Activated T-cell treated with anti-CD3 and anti-CD28 coated beads for 1 hour (primary cell): ENCODE measurements at places on chromosomes 6 and 20.
A peak's percentile ranks its signal among the peaks of the same experiment; 100 is the strongest.

GRCh38 chr6:24910961-24911725 is 24.6 kb downstream of the RIPOR2 start:
- DNase-seq, result peak; percentile 39

DNA sequence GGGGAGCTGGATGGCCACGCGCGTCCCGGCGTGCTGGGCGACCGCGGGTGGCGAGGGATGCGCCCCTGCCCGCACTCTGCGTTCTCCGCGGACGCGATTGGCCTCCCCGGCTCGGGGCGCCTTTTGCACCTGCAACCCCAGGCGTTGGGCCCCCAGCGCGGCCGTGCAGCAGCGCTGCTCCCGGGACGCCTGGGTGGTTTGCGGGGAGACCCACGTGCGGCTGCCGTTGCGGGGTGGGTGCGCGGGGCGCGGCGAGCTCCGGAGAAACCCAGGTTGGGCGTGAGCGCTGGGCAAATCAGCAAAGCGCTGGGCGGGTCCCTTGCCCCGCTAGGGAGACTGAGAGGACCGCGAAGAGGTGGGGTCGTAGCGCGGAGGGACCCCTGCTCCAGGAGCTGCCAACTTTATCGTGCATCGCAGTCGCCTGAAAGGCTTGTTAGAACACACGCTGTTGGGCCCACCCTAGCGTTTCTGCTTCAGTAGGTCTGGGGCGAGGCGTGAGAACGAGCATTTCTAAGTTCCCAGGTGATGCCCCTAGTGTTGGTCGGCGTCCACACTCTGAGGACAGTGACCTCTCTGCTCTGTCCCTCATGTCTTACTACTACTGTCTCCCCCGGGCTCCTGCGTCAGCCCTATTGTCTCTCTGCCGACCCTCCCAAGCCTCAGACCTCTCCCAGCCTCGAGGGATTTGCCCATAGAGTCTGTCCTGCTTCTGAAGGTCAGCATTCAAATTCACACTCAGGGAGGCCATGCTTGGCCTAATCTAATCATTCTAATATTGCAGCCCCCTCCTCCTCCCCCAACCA is 538 bp upstream of the ZFP64 start:
- DNase-seq, result peak; percentile 31

GRCh38 chr6:36821581-36822335 is 17.5 kb downstream of the CPNE5 start:
- no peak for DNase-seq

DNA sequence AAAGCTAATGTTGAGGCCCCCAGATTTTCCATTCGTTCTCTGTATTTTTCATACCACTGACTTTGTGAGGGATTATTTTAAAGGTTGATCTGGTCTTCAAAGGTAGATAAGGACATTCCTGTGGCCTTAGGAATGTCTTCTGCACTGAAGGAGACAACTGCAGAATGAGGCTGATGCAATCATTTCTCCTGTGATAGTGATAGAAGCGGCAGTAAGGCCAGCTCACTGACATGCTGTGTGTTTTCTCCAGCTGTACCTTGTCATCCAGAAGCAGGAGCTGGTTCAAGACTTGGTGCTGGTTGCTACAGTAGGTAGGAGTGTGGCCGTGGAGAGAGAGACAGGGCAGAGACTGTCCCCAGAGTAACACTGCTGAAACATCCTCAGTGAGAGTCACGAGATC is 53.8 kb downstream of the DCBLD1 start:
- DNase-seq, result no peak

DNA sequence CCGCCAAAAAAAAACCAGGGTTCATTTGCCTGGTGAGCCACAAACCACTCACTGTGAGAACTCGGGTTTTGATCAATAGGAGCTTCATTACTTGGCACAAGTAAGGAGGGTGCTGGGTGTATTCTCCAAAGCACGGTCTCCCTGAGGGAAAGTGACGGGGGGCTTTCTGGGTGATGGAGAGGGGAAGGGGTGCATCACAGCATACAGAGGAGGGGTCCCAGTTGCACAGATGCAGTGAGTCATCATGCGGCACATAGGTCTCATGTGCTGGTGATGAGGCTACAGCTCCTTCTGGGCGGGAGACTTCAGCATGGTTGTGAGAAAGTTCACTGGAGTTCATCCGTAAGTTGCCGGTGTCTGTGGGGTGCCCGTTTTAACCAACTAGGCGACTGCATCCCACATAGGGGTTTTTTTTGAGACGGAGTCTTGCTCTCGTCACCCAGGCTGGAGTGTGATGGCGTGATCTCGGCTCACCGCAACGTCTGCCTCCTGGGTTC is 36.2 kb downstream of the SUN5 start:
- no peak for DNase-seq

- no peak for DNase-seq
These were observed 115.0 kb downstream of the KIF6 start for GRCh38 chr6:39610221-39610620.

GRCh38 chr6:151900256-151900655 is 92.8 kb downstream of the ESR1 start:
- DNase-seq, result no peak

DNA sequence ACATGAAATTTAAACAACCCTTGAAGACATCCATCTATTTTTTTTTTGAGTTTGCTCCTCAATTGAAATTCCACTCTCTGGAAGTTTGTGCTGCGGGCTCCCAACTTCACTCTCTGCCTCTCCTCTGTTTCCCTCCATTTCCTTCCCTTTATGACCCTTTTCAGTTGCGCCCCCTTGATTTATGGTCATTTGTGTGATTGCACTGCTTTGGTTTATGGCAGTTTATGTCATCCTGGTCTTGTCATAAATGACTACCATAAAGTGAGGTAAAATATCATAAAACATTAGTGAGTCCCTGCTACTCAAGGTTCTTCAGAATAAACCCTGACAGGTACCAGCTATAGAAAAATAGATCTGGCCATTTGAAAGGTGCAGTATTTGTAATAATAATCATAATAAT is 348.3 kb upstream of the ZFP64 start:
- DNase-seq, result no peak

DNA sequence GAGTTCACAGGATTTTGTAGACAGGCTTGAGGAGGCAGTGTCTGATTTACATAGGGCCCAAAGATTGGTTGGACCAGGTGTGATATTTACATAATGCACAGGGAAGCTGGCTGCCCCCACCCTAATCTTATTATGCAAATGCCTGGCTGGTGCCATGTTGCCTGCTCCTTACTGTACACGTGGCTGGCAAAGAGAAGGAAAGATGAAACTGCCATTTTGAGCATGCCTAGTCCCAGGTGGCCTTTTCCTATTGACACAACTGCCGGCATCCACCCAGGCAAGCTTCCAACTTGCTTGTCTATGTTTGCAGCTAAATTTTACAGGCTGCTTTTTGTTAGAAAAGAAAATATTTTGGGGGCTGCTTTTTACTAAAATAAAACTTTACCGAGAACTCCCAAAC is 174.6 kb downstream of the LMBRD1 start:
- DNase-seq, result no peak

- DNase-seq, result no peak
These were observed 409.1 kb downstream of the QKI start for GRCh38 chr6:163823577-163823976.

DNA sequence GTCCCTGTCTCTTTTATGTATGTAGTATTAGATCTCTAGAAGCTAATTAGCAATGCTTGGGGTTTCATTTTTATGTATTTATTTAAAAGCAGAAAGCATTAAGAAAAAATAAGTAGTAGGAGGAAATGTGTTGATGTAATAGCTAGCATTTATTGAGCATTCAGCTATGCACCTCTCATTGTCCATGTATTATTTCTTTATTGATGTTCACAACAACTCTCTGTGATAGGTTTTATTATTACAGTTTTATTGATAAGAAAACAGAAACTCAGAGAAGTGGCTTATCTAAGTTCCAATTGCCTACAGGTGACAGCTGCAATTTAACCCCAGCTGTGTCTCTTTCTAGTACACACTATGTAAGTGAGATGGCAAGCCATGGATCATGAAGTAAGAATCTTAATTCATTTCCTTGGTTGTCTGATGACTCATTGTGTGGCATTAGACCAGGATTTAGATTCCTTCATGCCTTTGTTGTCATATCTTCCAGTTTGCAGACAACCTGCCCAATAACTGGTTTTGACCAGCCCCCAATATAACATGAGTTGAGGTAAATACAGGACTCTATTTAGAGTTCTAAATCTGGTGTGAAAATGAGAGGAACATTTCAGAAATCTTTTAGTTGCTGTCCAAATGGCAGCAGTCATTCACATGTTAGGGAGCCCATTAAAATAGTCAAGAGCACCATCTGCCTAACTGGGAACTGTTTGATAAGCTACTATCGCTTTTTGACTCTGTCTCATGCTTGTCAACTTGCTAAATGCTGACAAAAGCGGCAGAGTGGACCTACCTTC is 170.8 kb upstream of the PHACTR1 start:
- DNase-seq, result no peak

DNA sequence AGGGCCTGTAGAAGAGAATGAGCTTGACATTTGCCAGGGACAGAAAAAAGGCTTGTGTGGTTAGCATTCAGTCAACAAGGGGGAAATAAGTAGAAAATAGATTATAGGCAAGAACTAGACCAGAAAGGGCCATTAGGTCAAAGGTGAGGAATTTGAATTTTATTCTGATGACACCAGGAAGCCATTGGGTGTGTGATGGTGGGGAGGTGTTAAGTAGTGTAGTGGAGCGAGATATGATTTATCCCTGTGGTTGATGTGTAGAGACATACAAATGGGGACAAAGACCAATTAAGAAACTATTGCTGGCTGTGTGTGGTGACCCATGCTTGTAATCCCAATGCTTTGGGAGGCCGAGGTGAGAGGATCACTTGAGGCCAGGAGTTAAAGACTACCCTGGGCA is 11.0 kb downstream of the DSTN start:
- no peak for DNase-seq

GRCh38 chr20:38838326-38838725 is 32.8 kb downstream of the PPP1R16B start:
- no peak for DNase-seq

GRCh38 chr20:43916881-43917371 is 2.3 kb downstream of the TOX2 start:
- DNase-seq, result no peak

DNA sequence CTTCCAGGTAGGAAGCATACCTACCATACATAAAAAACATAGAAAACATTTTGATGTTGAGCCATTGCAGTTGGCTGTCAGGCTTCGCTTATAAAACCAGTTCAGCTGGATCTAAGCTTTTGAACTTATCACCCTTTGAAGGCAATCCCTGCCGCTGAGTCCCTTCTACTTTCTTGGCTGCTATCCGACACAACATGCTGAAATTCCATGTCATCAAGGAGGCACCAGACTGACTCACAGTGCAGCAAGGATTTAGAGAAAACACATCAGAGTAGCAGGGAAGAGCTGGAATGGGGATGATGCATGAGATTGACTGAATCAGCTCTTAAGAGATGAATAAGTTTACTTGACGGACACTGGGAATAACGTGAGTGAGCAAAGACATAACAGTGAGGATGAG is 135.0 kb upstream of the MAN1A1 start:
- no peak for DNase-seq

GRCh38 chr6:152004896-152005295 is 197.4 kb downstream of the ESR1 start:
- no peak for DNase-seq

GRCh38 chr6:91879386-91879995 is 1292.6 kb upstream of the MAP3K7 start:
- no peak for DNase-seq

DNA sequence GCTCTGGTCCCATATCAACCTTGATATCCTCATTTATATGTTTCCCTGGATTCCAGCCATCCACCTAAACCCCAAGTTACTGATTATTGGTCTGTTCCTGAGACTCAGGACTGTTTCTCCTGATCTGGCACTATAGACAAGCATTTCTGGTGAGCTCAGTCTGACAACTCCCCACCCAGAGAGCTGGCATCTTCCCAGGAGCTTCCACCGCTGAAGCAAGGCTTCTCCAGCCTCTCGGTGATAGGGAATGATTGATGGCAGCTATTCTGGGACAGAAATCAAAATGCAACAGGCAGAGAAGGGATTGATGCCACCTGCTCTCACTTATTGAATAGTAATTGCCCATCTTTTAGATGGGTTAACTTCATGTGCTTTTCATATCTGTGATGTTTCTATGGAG is 169.7 kb upstream of the GGTLC1 start:
- DNase-seq, result no peak

DNA sequence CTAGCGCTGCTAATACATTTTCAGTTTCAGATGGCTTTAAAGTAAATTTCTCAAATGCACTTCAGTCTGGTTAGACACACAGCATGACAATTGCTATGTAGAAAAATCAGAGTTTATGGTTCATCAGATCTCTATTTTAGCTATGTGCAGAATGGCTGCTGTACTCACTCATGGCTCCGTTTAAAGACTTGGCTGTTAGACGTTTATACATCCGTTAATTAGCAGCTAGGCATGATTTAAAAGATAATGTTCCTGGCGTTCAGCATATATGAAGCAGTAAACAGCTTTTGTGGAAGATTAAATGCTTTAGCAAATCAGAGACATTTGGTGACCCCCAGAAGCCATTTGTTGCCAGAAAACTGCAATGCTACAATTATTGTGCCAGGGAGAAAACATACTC is 350.0 kb upstream of the MANEA start:
- no peak for DNase-seq

- DNase-seq, result peak; percentile 23
These were observed 815 bp upstream of the ITPR3 start for GRCh38 chr6:33620158-33620855.

- DNase-seq, result no peak
These were observed 193.3 kb downstream of the PHACTR1 start for GRCh38 chr6:12909833-12910232.

GRCh38 chr20:2658414-2659354 is 5.3 kb downstream of the IDH3B start:
- no peak for DNase-seq

GRCh38 chr20:16472045-16472872 is 101.0 kb downstream of the KIF16B start:
- no peak for DNase-seq

DNA sequence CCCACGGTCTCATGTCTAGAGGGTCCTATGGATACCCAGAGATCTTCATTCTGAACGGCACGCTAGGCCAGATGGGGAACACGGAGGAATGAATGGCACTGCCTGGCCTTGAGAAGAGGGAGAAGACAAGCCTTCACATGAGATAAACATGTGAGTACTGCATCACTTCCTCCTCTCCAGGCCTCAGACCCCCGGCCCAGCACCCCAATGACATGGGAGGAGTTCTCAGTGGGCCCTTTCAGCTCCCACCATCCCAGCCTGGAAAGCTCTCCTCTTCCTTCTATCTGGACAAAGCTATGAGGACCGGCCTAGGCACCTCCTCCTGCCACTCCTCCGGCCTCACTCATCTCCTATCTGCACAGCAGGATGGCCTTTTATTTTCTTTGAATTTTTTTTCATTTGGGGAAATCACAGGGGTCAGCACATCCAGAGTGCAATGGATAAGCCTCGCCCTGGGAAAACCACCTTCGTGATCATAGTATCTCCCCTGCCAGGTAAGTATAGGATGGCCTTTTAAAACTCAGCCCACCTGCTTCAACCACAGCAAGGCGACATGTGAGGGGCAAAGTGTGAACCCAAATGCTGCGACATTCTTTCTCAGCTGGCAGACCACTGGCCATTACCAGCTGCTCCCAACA is 39.2 kb upstream of the CDKN1A start:
- DNase-seq, result no peak

GRCh38 chr6:50952092-50952907 is 133.6 kb downstream of the TFAP2B start:
- no peak for DNase-seq

- no peak for DNase-seq
These were observed 1.3 kb downstream of the CBLN4 start for GRCh38 chr20:56004007-56004406.
